Esophagus muscularis mucosa (tissue), 4 donors: ENCODE measurements at places on chromosomes 13 and 19. TPM values are rescaled to one million over a fixed set of nuclear protein-coding genes. Genes with fewer than 3 reads are reported as not detected.

RAVER1 gene
- 42.2 TPM for total RNA-seq

CYP4F22 gene
- not detected for total RNA-seq

DNA sequence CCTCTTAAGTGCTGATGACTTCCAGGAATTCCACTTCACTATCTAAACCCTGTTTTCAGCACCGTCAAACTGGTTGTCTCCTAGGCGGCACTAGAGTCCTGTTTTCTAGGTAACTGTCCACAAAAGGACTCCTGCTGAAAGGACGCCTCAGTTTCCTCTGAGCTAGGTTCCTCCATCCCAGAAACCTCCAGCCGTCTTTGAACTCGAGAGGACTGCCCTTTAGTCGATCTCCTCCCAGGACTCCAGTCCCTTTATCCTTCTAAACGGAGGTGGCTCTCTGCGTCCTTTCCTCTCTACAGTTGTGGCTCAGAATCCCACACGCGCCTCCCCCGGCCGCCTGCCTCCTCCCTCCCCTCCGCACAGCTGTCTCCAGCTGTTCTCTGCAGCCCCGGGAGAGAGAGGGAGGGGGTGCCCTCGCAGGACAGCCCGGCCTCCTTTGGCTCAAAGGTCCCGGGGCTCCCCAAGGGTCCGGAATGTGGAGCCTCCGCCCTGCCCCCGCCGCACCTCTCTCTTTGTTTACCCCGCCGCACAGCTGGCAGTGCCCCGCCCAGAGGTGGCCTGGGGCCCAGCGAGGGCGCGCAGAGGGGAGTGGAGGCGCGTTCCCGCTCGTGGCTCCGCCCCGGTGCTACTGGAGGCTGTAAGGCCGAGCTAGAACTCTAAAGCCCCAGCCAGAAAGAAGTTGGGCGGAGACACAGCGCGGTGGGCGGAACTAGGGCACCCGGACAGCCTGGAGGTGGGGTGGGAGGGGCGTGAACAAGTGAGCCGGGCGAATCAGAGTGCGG is 2.4 kb downstream of the LTBP4 start:
- DNase-seq: peak; percentile 99

- no peak for DNase-seq
Observed at GRCh38 chr19:45667620-45668341, at the start of gene GIPR. GIPR (plus strand) TSS chr19:45668221; CDS start chr19:45669521, 1,300 bp downstream.

GRCh38 chr13:35720290-35720689 is 243.8 kb upstream of the MAB21L1 start:
- no peak for DNase-seq

- no peak for DNase-seq
Observed at GRCh38 chr13:36875961-36876360, 44.1 kb downstream of the SMAD9 start.

DNA sequence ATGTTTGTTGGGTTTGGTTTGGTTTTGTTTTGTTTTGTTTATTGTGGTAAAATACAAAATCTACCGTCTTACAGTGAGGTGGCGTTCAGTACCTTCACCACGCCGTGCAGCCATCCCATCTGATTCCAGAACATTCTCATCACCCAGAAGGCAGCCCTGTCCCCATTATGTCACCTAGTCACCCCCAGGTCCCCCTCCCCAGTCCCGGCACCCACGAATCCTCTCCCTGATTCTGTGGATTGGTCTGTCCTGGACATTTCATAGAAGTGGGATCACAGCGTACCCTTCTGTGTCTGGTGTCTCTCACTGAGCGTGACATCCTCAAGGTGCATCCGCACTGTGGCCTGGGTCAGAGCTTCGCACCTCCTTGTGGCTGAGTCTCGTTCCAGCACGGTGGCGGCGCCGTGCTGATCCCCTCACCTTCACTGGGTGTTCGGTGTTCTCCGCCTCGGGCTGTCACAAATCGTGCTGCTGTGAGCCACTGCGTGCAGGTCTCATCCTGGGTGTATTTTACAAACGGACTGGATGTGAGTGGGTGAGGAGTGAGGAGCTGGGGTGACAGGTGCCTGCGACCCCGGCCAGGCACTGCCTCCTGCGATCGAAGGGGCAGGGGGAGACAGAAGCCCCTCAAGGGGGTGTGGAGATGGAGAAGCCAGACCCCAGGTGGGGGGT is 580 bp upstream of the TEKTIP1 start:
- no peak for DNase-seq
